A549 (cell line): ENCODE measurements at places on chromosomes 7 and 10.

DNA sequence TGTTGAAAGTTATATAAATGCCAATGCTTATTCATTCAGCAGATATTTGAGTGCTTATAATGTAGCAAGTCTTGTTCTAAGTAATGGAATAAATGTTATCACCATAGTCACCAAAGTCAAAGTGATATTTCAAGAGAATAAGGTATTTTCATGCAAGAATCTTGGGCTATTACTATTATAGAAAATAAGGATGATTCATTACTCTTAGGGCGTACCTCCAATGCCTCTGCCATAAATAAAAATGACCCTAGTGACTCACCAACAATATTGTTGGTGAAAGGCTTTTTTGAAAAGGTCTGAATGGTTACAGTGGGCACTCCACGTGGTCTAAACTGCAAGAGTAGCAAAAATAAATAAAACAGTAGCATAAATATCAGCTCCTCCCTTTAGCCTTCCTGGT, 68.4 kb downstream of the RALA start:
- no peak for DNase-seq

DNA sequence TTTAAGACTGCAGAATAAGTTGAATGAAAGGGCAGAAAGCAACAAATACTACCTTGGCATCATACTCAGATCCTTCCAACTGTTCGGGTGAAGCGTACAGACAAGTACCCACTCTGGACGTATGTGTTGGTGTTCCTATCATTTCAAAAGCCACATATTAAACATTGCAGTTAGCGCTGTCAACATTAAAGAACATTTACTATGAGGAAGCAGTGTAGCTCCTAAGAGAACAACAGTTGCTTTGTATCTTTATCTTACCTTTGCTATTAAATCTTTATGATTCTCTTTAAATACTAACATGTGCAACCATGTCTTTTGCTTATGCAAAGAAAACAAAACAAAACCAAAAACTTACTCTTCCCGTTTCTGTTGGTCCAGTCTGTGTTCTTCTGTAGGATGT, 2.6 kb upstream of the ANKRD61 start:
- DNase-seq: no peak

- no peak for DNase-seq
Observed at GRCh38 chr7:55235115-55235514, 130.0 kb upstream of the LANCL2 start.

GRCh38 chr7:22885797-22886261, 63.2 kb upstream of the TOMM7 start:
- no peak for DNase-seq

DNA sequence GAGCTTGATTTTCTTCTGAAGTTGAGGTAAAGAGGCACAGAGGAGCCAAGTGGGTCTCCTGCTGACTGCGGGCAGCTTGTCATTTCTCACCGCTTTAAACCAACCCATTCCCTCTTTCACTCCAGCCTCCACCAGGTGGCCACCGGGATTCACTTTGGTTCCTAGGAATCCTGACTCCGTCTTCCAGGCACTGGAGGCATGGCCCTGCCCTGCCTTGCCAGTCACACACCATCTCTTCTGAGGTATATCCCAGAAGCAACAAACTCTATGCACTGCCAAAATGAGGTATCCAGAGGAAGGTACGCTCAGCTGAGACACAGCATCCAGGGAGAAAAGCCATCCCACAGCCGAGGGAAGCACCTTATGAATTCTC, 280.8 kb downstream of the TNS3 start:
- no peak for DNase-seq

DNA sequence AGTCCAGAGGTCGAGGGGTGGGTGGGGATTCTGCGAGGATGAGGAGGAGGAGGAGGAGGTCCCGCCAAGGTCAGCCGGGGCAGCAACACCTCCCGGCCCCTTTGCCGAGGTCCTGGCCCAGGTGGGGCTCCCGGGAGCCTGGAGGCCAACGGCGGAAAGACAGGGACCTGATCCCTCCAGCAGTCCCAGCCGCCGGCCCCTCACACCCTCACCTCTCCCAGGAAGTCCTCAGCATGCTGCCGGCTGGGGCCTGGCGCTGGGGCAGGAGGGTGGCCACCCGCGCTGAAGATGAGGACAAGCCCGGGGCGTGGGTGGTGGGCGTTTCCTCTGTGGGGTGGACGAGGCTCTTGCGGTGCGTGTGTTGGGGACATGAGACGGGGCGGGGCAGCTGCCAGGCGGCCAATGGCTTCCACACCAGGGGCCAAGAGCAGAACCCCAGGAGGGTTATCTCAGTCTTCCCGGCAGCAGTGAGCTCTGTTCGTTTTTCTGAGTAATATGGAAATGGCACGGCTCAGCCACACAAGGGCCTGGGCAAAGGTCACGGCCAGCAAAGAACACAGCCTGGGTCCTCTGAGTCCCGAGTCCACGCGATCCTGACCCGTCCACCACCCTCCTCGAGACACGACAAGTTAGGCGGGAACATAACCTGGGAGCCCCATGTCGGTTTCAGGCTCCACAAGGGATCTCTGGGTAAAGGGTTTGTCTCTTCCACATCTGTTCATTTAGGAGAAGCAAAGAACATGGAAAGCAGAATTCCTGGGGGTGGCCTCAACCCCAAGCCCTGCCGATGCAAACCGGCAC, 82.9 kb upstream of the PDGFA start:
- no peak for DNase-seq

DNA sequence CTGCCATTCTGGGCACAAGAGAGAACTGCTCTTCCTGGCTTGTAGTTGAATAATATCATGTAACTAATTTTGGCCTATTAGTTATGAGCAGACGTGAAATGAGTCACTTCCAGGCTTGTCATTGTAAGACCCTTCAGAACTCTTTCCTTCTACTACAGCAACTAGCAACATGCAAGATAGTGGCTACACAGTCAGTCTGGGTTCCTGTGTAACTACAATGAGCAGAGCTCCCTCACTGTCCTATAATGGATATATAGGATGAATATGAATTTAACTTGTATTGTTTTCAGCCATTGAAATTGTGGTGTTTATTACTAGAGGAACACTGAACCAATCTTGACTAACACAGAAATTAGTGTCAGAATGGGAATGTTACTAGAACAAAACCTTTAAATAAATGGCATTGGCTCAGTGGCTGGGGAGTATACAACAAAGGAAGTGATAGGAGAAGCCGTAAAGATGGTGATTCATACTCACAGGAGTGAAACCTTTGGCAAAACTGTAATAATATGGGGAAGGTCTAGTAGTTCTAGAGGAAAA, 2.9 kb upstream of the MTPN start:
- no peak for DNase-seq

DNA sequence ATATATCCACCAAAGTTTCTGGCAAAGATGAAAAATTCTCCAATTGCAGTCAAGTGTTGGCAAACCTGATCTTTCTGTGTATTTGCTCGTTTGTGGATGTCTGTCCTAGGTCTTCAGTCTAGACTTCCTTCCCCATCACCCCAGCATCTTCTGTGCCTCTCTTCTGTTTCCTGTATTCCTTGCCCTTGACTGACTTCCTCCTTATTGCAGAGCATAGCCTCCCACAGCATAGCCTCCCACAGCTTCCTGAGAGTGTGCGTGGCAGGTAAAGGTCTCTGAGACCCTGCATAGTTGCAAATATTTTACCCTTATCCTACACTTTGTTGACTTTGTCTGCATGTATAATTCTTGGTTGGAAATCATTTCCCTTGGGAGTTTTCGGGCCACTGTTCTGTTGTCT, 18.4 kb downstream of the SLC18A2 start:
- no peak for DNase-seq

DNA sequence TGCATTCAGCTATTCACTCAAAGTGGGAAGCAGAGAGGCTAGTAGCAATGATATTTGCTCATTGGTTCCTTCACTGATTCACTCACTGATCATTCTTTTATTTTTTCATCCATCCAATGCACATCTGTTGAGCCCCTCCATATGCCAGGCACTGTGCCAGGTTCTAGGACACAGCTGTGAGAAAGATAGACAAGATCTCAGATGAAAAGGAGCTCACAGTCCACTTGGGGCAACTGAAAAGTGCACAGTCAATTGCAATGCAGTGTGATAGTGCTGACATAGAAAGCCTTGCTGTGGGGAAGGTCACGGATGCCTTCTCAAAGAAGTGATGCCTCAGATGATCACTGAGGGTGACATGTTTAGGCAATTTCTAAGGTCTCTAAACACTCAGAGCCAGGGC, 262.3 kb downstream of the PTEN start:
- DNase-seq: no peak

DNA sequence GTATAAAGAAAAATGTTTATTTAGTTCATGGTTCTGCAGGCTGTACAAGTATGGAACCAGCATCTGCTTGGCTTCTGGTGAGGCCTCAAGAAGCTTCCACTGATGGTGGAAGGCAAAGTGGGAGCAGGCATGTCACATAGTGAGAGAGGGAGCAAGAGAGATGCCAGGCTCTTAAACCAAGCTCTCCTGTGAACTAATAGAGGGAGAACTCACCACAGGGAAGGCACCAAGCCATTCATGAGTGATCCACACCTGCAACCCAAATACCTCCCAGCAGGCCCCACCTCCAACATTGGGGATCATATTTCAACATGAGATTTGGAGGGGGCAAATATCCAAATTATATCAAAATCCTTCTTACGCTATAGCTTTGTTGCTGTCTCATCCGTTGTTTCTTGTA, 113.1 kb downstream of the CPED1 start:
- DNase-seq: no peak

- no peak for DNase-seq
Observed at GRCh38 chr10:119863951-119864565, 8.6 kb downstream of the MCMBP start.

DNA sequence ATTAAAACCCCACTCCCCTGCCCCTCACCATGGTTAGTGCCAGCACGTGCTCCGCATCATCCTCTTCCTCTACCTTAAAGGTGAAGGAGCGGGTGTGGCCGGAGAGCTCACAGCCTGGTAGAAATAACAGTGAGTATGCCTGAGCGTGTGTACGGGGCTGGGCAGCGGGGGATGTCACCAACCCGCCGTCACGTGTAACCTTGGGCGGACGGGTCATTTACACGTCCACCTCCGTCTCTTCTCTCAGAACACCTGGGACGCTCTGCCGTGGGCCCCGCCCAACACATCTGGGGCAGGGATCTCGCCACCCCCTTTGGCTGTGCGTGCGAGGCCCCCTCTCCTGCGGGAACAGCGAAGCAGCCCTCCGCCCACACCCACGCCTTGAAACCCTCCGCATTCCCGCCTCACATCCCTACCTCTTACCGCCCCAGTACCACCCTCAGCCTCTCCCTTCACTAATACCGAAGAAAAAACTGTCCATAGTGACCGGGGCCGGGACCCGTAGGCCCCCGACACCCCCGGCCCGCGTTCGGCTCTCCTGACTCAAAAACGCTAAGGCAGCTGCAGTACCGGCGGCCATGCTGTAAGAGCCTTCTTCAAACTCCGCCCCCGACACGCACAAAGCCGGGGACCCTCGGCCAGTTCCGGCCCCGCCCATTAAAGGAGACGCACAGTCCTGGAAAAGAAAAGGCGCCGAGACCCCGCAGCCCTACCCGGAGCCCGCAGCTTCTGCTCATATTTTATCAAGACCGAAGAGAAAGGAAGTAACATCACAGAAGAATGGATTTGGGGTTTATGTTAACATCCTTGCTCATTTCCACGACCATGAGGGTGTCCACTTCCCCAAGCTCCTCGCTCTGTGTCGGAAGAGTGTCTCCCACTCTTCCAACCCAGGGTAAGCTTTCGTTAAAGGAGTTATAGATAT, at the start of gene NPM3:
TSS of gene NPM3 (minus strand) at position 636 of the 925 bp plus-strand sequence. CDS start at position 580, 56 bp downstream.
- DNase-seq: peak; percentile 94

- DNase-seq: no peak
Observed at GRCh38 chr7:110870926-110871325, 220.0 kb upstream of the LRRN3 start.

DNA sequence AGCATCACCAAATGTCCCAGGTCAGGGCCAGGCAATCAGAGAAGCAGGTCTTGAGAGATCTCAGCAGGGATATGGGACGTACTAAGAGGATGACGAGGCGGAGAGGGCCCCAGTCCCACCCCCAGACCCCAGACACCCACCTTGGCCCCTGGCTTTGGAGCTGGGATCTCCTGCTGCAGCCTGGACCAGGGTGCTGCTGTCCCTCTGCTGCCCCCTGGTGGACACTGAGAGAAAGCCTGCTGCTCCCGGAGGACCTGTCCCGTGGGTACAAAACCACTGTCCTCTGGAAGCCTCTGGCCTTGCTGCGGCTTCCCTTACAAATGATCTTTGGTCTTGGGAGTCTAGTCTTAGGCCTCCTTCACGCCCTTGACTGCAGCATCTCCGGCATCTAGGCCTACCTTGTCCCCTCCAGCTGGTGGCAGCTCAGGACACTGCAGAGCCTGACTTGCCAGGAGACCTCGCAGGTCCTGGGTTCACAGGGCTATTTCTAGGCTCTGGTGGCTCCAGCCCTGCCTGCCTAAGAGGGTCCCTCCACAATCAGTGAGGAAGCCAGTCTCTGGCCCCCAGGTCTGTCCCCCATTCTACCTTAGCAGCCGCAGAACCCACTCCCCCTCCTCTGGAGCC, 97.1 kb downstream of the RGS10 start:
- DNase-seq: peak; percentile 77

DNA sequence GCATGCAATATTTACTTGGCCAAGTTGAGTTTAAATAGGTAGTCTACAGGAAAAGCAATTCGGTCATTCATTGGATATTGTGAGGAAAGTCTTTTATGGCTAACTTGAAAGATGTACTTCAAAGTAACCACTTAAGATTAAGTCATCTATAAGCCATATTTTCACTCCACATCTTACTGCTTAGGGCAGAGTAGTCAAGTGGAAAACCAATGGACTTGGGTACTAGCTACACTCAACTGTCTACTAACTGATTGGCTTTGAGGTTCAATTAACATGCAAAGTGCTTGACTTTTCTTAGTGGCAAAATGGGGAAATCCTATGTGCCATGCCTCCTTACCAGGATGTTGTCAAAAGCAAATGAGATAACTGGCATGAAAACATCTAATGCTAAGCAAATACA, 51.0 kb downstream of the CAV1 start:
- DNase-seq: no peak

GRCh38 chr10:64071218-64071617, 550.0 kb downstream of the REEP3 start:
- no peak for DNase-seq

DNA sequence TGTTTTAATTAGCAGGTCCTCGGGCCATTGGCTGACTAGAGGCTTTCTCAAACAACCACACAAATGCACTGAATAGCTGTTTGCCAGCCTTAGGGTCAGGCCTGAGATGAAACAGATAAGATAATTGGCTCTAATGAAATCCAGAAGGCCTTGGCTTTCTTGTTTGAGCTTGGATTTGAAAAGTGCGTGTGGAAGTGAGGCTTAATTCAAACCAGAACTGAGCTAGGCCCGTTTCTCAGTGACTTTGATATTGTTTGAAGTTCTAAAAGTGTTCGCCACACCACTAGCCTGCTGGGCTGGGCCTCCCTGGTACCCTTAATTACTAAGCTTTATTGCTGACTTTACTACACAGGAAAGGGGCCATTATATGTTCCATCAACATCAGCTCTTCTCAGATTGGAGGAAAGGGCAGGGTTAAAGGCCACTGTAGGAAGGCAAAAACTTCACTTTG, 270.6 kb downstream of the TWIST1 start:
- no peak for DNase-seq

DNA sequence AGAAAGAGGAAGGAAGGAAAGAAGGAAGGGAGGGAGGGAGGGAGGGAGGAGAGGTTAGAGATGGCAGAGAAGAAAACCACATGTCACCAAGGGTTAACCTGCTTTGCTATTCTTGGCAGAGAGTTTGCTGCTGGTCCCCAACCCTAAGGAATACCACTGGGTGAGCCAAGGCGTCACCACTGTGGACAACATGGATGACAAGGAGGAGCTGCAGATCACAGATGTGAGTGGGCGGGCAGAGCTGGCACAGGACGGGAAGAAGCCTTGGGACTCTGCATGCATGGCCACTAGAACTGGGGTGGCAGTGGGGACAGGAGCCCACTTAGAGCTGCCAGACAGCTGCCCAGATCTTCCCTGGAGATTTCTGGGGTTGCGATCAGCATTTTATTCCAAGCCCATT, 17.2 kb upstream of the MYH16 start:
- no peak for DNase-seq
